ENCODE measurements at places on chromosomes 6 and 20.

DNA sequence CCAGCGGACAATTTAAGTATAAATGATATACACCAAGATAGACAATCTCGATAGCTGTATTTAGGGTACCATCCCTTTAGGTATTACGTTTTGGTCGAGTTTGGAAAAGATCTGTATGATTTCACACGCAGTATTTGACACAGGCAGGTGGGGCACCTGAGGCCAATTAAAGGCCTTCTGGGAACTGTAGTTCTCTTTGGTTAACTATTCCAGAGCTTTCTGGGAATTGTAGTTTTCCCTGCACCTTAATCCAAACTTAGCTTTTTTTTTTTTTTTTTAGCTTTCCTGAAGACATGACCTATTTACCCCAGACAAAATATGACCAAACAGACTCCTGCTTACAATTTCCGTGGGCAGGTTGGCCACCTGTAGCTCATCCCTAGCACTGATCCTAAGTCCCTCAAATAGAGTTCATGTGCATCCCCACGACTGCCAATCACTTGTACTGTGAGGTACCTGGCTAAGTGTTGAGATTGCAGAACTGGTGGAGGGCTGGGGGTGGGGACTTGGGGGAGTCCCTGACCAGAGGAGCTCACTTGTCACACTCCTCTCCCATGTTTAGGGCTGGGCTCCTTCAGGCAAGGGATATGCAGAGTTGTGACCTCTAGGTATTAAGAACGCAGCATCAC lies 999 bp upstream of the EHMT2 start:
- DNase-seq, result no peak

- DNase-seq, result no peak
These were observed 7.3 kb upstream of the ASF1A start for GRCh38 chr6:118886641-118887040.

GRCh38 chr20:40997116-40997515 lies 31.5 kb upstream of the TOP1 start:
- no peak for DNase-seq

DNA sequence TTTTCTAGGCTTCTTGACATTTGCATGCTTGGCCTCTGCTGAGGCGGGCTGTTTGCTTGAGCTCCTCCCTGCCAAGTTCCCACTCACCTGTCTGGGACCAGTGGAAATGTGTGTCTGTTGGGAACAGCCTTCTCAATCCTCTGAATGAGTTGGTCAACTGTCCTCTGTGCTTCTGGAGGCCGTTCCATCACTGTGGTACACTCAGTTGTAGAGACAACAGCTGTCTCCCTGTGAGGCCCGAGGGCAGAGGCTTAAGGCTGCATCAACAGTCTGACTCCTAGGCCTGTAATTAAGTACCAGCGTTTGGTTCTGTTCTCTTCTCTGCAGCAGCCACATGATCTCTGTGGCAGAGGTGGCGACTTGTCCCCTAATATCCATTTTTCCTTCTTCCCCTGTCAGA lies 110.9 kb downstream of the CDC5L start:
- no peak for DNase-seq

DNA sequence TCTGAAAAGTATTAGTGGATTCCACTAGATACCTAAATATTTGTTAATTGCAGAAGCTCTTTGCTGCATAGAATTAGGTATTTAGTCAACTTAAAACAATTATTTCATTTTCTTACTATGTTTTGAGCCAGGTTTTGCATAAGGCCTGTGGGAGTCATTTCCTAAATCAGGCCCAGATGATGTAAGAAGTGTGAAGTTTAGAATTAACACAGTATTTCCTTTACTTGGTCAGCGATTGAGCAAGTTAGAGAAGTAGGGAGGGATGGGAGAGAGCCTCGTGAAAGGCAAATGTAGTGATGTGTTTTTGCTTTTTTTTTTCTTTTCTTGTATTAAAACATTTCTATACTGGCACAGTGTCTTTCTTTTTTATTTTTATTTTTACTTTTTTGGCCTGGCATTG lies 711.1 kb downstream of the HDGFL1 start:
- no peak for DNase-seq

DNA sequence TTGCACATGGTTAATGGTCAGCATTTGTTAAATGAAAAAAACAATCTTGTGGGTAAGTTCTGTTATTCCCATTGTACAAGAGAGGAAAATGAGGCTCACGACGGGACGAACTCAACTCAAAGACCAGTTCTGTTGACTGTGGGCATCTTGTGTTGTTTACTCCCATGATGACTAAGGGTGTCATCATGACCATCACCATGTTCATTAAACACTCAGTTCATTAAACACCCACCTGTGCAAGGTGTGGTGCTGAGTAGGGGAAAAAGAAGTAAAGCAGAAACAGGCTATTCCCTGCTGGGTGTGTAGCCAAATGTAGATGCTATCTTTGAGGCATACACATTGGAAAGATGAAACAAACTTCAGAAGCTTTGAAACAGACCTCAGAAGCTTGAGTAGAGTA lies 4.5 kb downstream of the CHMP4B start:
- DNase-seq, result no peak

Measured in brain microvascular endothelial cell (primary cell).